ENCODE measurements at places on chromosomes 16 and 17.
A peak's percentile ranks its signal among the peaks of the same experiment; 100 is the strongest.

- DNase-seq: no peak
These were observed 154.4 kb downstream of the FOXL1 start for GRCh38 chr16:86732621-86733295.

- DNase-seq: no peak
These were observed 39.2 kb downstream of the CYTH1 start for GRCh38 chr17:78742901-78743300.

- DNase-seq: no peak
These were observed 39.0 kb downstream of the CACNG5 start for GRCh38 chr17:66873962-66874361.

DNA sequence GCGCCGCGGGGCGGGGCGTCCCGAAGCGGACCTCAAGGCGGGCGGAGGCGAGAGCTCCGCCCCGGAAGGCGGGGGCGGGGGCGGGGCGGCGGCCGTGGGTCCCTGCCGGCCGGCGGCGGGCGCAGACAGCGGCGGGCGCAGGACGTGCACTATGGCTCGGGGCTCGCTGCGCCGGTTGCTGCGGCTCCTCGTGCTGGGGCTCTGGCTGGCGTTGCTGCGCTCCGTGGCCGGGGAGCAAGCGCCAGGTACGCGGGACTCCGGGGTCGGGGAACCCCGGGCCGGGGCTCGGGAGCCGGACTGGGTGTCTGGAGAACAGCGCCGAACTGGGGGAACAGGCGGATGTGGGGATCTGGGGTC lies at the start of gene TNFRSF12A:
Gene TNFRSF12A (plus strand): TSS at position 122 of the 357 bp plus-strand sequence. CDS start 30 bp downstream, at position 152.
- peak; percentile 82 for DNase-seq

DNA sequence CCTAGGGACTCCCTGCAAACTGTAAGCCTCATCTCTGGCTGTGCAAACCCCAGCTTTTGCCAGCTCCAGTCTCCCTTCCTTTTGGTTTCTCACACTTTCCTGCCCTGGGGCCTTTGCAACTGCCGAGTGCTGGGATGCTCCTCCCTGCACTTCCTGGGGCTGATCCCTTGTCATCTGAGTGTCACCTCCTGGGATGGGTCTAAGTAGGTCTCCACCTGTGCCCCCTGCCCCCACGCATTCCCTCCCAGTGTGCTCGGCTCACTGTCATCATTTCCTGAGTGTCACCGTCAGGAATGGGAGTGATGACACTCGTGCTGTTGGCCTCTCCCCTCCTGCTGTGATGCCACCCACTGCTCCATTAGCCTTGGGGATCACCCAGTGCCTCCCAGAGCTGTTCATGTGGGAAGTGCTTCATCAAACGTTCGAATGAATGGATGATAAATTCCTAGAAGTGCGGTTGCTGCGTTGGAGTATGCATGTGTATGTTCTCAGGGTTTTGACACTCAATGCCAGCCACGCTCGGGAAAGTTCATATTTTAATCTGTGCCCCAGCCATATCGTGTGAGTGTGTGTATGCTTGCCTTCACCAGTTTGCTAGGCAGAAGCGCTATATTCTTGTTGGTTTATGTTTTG lies 189.9 kb downstream of the NTN1 start:
- no peak for DNase-seq

GRCh38 chr17:8846768-8847211 lies 20.7 kb downstream of the PIK3R6 start:
- DNase-seq: no peak

DNA sequence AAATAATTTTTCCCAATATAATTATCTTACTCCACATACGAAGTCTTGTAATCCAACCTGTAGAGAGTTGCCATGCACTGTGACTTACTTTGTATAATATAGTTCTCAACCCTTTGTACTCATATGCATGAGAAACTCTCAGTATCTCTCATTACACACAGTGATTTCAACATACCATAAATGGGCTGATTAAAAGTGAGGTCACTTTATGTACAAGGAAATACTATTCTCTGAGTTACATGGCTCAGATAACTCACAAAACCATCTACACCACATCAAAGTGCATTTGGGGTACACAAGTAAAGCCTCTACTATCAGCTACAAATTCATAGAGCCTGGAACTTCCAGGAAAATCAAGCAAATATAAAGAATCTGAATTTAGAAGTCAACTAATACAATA lies 27.9 kb downstream of the SLFN12 start:
- DNase-seq: no peak

- no peak for DNase-seq
These were observed 208.5 kb downstream of the SPECC1 start for GRCh38 chr17:20217677-20218076.

- no peak for DNase-seq
These were observed 7.8 kb upstream of the N4BP1 start for GRCh38 chr16:48617711-48618148.

DNA sequence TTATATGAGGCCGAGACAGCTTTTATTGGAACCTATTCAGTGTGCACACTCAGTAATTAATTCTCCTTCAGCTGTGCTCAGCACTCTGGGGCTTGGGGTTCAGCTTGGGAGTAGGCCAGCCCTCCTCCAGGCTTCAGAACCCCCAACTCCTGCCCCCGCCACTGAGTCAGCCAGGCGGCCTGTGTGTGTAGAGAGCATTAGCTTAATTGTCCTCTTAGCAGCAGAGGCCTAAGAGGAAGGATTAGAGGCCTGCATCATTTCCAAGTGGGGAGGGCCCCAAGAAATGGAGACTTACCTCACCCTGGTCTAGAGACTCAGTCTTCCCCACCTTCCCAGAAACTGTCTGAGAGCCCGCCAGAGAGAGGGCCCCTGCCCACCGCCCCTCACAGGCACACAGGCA lies 772 bp downstream of the PRSS53 start:
- DNase-seq: no peak

DNA sequence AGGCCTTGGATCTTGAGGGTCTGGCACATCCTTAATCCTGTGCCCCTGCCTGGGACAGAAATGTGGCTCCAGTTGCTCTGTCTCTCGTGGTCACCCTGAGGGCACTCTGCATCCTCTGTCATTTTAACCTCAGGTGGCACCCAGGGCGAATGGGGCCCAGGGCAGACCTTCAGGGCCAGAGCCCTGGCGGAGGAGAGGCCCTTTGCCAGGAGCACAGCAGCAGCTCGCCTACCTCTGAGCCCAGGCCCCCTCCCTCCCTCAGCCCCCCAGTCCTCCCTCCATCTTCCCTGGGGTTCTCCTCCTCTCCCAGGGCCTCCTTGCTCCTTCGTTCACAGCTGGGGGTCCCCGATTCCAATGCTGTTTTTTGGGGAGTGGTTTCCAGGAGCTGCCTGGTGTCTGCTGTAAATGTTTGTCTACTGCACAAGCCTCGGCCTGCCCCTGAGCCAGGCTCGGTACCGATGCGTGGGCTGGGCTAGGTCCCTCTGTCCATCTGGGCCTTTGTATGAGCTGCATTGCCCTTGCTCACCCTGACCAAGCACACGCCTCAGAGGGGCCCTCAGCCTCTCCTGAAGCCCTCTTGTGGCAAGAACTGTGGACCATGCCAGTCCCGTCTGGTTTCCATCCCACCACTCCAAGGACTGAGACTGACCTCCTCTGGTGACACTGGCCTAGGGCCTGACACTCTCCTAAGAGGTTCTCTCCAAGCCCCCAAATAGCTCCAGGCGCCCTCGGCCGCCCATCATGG lies 4.0 kb upstream of the ADGRG3 start:
- DNase-seq: no peak

DNA sequence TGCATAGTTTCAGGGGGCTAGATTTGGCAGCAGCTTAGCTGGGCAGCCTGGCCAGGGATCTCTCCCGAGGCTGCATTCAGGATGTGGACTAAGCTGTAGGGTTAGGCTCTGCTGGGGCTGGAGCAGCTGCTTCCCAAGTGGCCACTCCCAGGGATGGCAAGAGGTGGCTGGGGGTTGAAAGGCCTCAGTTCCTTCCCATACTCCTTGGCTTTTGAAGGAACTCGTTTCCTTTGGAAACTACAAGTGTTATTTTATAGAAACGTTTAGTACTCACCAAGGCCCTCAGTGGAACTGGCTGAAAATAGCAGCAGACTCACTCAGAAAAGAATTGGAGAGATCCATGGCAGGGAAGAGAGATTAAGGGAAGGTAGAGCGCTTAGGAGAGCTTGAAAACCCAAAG lies 76.4 kb downstream of the WWP2 start:
- no peak for DNase-seq

GRCh38 chr17:42683407-42684034 lies 1.2 kb downstream of the CNTNAP1 start:
- DNase-seq: no peak

GRCh38 chr17:6402258-6402657 lies 32.7 kb downstream of the AIPL1 start:
- DNase-seq: no peak

All from NCI-H1930 (cell line).